ENCODE measurements at places on chromosomes 11 and 22.

GRCh38 chr11:33027846-33028536, 11.4 kb upstream of the TCP11L1 start:
- peak; percentile 23 for DNase-seq

DNA sequence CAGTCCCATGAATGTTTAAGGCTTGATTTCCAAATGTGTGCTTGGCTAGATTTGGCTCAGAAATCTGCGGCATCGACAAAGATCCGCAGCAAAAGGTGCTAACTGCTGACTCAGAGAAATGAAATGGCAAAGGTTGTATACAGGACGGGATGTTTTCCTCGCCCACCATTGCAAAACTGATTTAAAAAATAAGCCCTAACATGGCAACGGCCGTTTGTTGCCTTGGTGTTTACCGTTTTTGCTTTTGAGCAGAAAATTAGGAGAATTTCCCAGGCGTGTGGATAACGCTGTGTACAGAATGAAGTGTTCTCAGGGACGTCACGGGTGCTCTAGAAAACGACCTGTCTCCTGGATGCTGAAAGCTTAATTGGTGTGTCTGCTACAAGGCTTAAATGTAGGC, 70.2 kb downstream of the ARHGAP8 start:
- DNase-seq, result no peak

DNA sequence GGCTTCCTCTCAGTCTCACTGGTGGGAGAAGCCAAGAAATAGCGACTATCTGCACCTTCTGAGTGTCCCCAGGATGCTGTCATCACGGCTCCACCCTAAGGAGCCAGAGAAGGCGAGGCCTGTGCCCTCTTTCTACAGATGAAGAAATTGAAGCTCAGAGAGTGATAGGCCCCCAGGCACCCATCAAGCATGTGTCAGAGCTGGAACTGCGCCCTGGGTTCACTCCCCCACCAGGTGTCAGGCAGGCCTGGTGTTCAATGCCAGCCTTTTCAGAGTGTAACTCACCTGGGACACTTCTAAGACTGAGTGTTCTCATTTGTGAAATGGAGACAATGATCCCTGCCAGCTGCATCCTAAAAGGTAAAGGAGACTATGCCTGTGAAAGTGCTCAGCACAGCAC, 127.3 kb upstream of the SEZ6L start:
- no peak for DNase-seq

- peak; percentile 42 for DNase-seq
Observed at GRCh38 chr22:37806409-37807333, 1.1 kb upstream of the GCAT start.

DNA sequence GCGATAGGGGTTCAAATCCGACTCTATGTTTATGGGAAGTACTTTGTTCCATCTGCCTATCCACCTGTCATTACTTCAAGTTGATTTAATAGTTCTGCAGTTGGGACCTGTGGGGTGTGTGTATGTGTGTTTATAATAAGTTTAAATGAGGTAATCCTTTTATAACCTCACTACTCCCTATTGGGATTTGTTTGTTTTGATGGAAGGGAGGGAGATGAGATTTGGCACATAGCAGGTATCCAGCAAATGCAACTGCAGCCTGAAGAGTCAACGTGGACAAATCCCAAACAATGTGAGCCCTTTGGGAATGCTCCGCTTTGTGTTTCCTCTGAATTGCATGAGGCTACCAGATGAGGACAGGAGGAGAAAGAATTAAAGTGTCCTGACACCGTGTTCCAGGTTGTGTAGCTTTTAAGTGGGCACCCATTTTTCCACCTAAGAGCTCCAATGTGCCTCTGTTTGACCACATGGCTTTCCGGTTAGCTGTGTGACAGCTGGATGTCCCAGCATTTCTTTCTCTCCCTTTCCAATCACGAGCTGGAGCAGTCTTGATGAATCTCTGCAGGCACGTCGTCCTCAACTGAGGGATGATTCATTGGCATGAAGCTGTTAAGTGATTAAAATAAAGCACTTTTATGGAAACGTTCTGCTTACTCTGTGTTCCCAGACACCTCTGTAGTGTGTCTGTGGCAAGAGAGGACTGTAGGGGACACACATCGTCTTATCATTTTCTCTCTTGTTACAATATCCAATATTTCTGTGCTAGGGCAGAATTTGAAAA, 610.7 kb downstream of the NTM start:
- DNase-seq, result peak; percentile 37

- peak; percentile 79 for DNase-seq
Observed at GRCh38 chr11:112558691-112559090, 298.0 kb upstream of the PLET1 start.

DNA sequence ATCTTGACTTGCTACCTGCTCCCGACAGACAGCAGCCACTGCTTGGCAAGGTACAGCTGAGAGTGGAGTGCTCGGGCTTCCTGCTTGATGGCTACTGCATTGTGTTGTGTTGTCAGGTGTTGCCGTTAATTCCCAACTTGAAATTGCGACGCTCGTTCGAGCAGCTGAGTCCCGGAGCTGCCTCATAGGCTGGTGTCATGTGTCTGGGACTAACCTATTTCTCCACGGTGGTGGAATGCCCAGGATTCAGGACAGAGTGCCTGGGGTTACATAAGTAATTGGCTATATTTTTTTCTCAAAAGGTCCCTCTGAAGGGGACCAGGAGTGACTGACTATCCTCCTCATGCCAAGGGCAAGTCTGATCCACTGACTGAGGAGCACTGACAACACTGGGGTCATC, 18.5 kb downstream of the COMMD9 start:
- no peak for DNase-seq

GRCh38 chr11:13318498-13319295, 41.1 kb downstream of the BMAL1 start:
- DNase-seq, result no peak

GRCh38 chr22:47433627-47434026, 671.2 kb downstream of the TBC1D22A start:
- DNase-seq, result no peak

DNA sequence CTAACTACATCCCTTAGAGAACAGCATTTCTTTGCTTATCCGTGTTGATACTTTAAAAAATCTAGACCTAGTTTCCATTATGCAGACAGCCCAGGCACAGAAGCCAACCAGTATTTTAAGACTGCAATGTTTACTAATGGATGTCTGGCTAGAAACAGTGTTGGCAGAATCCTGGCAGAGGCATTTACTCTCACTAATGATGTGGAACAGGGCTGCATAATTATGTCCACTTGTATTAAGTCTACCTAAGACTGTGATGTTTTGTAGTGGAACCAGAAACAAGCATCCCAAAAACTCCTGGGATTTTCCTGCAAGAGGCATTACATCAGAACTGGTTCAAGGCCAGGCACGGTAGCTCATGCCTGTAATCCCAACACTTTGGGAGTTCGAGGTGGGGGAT, 50.2 kb upstream of the PICALM start:
- no peak for DNase-seq

DNA sequence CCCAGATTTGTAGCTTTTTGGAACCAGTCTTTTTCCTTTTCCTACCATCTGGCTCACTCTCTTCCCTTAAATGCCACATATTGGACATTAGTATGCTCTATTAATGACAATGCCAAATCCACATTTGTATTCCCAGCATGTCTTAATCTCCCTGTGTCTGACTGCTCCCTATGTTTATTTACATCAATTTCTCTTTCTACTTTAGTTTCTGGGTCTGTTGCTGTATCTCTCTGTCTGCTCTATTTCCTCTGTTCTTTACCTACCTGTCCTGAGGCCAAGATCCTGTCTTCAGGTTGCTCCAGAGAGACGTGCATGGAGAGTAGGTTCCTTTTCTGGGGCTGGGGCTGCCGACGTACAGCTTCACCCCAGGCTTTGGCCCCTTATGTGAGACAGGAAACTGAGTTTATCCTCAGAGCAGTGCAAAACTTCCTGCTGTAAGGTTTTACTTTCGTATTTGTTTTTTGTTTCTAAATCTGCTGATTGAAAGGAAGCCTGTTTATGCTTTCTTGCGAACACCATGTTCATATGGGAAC, 25.6 kb downstream of the OR2AG2 start:
- no peak for DNase-seq

- DNase-seq, result no peak
Observed at GRCh38 chr22:28808716-28809355, 8.5 kb upstream of the XBP1 start.

DNA sequence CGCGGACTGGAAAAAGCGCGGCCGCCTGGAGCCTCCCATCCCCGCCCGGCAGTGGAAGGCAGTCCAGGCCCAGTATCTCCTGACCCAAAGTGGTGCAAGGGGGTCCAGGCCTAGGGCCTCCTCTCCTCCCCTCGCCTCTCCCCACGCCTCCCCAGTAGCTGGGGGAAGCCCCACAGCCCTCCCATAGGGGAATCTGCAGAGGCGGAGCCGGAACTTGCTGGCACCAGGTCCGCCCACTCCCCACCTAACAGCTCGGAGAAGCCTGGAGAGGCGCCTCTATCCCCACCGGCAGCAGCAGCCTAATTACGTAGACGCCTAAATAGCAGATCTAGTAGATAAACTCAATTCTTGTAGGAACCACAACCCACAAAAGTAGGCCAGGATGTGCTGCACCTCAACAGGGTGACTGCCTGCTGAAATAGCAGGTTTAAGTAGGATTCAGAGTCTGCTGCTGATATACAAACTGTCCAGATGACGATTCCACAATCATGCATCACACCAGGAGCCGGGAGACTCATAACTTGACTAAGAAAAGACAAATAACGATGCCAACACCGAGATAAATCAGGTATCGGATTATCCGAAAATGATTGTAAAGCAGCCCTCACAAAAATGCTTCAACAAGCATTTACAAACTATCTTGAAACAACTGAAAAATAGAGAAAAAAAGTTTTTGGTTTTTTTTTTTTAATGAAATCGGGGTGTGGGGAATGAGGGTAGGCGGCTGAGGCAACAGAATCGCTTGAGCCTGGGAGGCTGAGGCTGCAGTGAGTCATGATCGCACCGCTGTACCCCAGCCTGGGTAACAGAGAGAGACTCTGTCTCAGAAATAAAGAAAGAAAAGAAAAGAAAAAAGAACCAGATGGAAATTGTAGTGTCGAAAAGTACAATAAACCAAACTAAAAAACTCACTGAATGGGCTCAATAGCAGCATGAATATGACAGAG, 11.4 kb upstream of the BRD1 start:
- peak; percentile 17 for DNase-seq

GRCh38 chr22:42962295-42963230, 52.4 kb downstream of the PACSIN2 start:
- no peak for DNase-seq

DNA sequence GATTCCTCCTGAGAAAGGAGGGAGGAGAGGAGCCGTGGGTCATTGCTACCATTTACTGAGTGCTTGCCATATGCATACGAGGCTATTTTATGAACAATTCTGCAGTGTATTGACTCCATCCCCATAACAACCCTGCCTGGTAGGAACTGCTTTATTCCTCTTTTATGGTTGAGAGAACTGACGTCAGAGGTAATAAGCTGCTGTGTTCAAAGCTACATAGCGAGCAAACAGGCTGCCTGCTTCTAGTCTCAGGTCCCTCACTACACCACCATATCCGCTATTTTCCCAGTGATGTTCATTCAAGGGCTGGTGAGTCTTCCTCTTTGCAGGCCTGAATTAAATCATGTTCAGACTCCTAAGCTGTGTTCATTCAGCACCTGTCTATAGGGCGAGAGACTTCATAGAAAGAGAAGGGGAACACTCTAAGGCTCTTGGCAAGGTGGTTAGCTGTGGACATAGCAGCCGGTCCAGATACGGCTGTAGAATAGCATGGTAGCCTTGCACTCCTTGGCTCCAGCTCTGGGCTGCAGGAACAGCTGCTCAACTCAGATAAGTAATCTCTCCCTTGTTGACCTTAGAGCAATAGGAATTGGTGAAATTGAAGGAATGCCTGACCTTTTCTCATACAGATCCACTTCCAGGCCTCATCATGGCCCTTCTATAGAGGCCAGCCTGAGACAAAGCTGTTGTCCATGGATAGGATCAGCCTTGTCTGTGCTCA, 82.6 kb downstream of the MICAL2 start:
- no peak for DNase-seq

DNA sequence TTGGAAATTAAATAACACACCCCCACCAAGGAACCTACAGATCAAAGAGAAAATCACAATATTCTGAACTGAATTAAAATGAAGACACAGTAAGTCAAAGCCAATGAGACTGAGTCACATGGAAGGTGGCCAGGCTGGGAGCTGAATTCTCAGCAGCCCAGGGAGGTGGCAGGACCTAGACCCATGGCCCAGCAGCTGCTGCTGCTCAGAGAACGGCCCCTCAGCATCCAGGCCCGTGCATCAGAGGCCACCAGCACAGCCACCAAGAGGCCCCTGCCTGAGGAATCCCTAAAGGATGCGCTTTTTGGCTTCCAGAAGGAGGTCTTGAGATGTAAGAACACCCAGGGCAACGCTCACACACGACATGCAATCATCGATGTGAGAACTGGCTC, 35.0 kb downstream of the TBX1 start:
- DNase-seq, result peak; percentile 44

DNA sequence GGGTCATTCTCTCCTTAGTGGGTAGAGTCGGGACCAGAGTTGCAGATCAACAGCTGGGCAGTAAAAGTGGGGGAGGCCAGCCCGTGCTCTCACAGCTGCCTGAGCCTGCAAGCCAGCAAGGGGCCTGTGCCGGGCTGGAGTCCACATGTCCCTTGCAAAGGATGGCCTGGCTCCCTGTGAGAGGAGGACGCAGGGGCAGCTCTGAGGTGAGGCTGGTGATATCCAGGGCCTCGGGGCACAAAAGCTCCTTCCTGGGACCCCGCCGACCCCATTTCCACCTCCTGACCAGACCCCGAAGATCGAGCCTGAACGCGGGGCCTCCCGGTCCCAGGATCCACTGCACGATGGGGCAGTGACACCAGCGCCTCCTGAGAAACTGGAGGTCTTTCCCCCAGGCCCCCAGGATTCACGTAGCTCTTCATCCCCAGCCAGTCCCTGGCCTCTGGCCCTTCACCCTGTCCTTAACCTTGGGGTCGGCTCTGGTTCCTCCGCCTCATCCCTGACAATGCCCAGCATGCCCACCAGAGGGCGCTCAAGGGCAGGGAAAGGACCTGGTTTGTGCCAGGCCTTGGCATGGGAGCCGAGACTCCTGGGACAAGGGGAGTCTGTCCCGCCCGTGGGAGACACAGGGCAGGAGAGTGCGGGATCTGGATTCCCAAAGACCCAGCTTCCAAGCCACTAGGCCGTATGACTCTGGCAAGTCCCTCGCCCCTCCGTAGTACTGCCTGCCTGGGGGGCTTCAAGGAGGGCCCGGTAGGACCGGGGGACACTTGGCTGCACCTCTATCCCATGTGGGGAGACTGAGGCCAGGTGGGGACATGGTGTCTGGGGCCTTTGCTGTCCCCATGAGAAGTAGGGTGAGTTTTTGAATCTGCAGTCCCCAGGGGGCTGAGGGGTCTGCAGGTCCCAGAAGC, 17.8 kb upstream of the WNT7B start:
- DNase-seq, result peak; percentile 68

GRCh38 chr11:132119573-132119972, 749.2 kb downstream of the NTM start:
- DNase-seq, result no peak

GRCh38 chr11:111735262-111736116, 30.7 kb downstream of the PPP2R1B start:
- peak; percentile 96 for DNase-seq

All from fibroblast of upper back skin (primary cell).